ENCODE measurements at places on chromosomes 4 and X. TPM values are rescaled to one million over a fixed set of nuclear protein-coding genes. Genes with fewer than 3 reads are reported as not detected.

Gene ADH1B
- 157 TPM for total RNA-seq

Gene COL25A1
- 0.24 TPM for total RNA-seq

Gene TRAPPC2
- total RNA-seq, result 6.8 TPM

GRCh38 chr4:101593666-101594065, 196.9 kb upstream of the BANK1 start:
- no peak for DNase-seq

GRCh38 chrX:137848266-137848905, 282.5 kb downstream of the ZIC3 start:
- no peak for DNase-seq

GRCh38 chr4:161892951-161893350, 270.8 kb downstream of the FSTL5 start:
- DNase-seq, result no peak
